ENCODE measurements at places on chromosomes 7 and 10.
A peak's percentile ranks its signal among the peaks of the same experiment; 100 is the strongest.

- H3K4me3 ChIP-seq, result no peak overlapping the region
- no peaks in the 10 kb centered on the region for H3K4me1 ChIP-seq
- DNase-seq, result no peak
- peaks cover 12% of the 10 kb centered on the region for H3K27me3 ChIP-seq
Observed at GRCh38 chr10:33735464-33735923, 401.0 kb upstream of the NRP1 start.

GRCh38 chr7:128863433-128863989 lies 855 bp downstream of the ATP6V1F start:
- H3K4me3 ChIP-seq, result peak overlapping the region; percentile 69
- peak; percentile 58 for DNase-seq
- peaks cover 25% of the 10 kb centered on the region for H3K36me3 ChIP-seq
- H3K4me1 ChIP-seq, result peaks cover 18% of the 10 kb centered on the region
- H3K27me3 ChIP-seq, result no peaks in the 10 kb centered on the region

DNA sequence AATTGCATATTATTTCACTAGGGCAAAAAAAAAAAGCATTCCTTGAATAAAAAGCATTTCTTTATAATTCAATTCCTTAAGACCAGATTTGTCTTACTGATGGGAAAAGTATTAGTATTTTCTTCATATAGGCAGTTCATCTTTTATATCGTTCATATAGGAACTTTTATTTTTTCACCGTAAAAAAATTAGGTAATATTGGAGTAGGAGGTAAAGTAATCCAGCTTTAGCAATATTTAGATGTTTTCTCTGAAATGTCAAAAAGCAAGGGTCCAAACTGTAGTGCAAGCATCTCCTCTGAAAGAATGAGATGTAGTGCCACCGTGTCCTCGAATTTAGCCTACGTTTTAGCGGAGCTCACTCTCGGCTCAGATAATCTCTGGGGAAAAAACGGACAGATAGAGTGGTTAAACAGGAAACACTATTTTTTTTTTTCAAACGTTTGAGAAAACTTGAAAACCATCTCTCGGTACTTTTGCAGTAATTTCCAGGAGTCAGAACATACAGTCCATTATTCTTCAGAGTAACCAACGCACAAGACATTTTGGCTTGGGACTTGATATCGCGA lies 5.5 kb upstream of the SPAG6 start:
- peaks cover 69% of the 10 kb centered on the region for H3K27me3 ChIP-seq
- peaks cover 39% of the 10 kb centered on the region for H3K4me1 ChIP-seq
- no peaks in the 10 kb centered on the region for H3K36me3 ChIP-seq
- no peak for DNase-seq

GRCh38 chr7:98911916-98912315 lies 33.6 kb downstream of the TRRAP start:
- DNase-seq, result no peak
- peaks cover 93% of the 10 kb centered on the region for H3K36me3 ChIP-seq
- no peak overlapping the region for H3K4me3 ChIP-seq
- no peaks in the 10 kb centered on the region for H3K4me1 ChIP-seq
- no peaks in the 10 kb centered on the region for H3K27me3 ChIP-seq
- H3K27ac ChIP-seq, result no peak overlapping the region

- peaks cover 3% of the 10 kb centered on the region for H3K27me3 ChIP-seq
- H3K27ac ChIP-seq, result no peak overlapping the region
- H3K36me3 ChIP-seq, result no peaks in the 10 kb centered on the region
- H3K4me3 ChIP-seq, result no peak overlapping the region
- no peaks in the 10 kb centered on the region for H3K4me1 ChIP-seq
Observed at GRCh38 chr10:114698271-114699061, 40.4 kb upstream of the ABLIM1 start.

GRCh38 chr7:75656740-75657139 lies 82.0 kb downstream of the HIP1 start:
- H3K4me3 ChIP-seq, result no peak overlapping the region
- no peak overlapping the region for H3K27ac ChIP-seq
- no peaks in the 10 kb centered on the region for H3K27me3 ChIP-seq
- DNase-seq, result no peak

- peaks cover 19% of the 10 kb centered on the region for H3K4me1 ChIP-seq
- no peak overlapping the region for H3K27ac ChIP-seq
- H3K27me3 ChIP-seq, result peaks cover 16% of the 10 kb centered on the region
- DNase-seq, result no peak
- no peaks in the 10 kb centered on the region for H3K36me3 ChIP-seq
- H3K4me3 ChIP-seq, result no peak overlapping the region
Observed at GRCh38 chr7:131554880-131555516, 1.4 kb downstream of the PODXL start.

GRCh38 chr7:123070702-123071286 lies 75.3 kb upstream of the TAS2R16 start:
- no peaks in the 10 kb centered on the region for H3K36me3 ChIP-seq
- no peak overlapping the region for H3K4me3 ChIP-seq
- no peak for DNase-seq
- no peaks in the 10 kb centered on the region for H3K4me1 ChIP-seq
- no peak overlapping the region for H3K27ac ChIP-seq
- H3K27me3 ChIP-seq, result no peaks in the 10 kb centered on the region

Data from DND-41 (cell line).